ENCODE measurements at places on chromosomes 12 and 14. TPM values are rescaled to one million over a fixed set of nuclear protein-coding genes. Genes with fewer than 3 reads are reported as not detected.

- H3K36me3 ChIP-seq = peaks cover 4% of the 10 kb centered on the region
- H3K4me1 ChIP-seq = no peaks in the 10 kb centered on the region
- H3K27ac ChIP-seq = peak overlapping the region; percentile 2
- DNase-seq = no peak
- H3K27me3 ChIP-seq = no peaks in the 10 kb centered on the region
These were observed 19.7 kb downstream of the PTPN21 start for GRCh38 chr14:88535149-88535548.

DNA sequence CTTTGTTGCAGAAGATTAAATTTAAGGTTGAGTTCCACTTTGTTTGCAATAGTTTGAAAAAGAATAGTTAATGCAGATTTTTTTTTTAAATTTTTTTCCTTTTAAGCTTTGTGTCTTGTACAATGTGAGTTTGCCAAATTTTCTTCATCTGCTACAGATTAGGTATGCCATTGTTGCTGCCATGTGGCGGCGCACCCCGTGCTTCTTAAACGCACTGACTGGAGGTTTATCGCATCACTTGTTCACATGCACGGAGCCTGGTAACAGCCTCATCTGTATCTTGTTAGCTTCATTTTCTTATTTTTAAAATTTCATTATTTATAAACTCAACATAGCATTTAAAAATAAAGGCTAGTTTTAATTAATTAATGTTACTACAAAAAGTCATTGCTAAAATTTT is 43.5 kb downstream of the ETNK1 start:
- H3K27me3 ChIP-seq = no peaks in the 10 kb centered on the region
- peaks cover 1% of the 10 kb centered on the region for H3K36me3 ChIP-seq
- no peak overlapping the region for H3K27ac ChIP-seq

DNA sequence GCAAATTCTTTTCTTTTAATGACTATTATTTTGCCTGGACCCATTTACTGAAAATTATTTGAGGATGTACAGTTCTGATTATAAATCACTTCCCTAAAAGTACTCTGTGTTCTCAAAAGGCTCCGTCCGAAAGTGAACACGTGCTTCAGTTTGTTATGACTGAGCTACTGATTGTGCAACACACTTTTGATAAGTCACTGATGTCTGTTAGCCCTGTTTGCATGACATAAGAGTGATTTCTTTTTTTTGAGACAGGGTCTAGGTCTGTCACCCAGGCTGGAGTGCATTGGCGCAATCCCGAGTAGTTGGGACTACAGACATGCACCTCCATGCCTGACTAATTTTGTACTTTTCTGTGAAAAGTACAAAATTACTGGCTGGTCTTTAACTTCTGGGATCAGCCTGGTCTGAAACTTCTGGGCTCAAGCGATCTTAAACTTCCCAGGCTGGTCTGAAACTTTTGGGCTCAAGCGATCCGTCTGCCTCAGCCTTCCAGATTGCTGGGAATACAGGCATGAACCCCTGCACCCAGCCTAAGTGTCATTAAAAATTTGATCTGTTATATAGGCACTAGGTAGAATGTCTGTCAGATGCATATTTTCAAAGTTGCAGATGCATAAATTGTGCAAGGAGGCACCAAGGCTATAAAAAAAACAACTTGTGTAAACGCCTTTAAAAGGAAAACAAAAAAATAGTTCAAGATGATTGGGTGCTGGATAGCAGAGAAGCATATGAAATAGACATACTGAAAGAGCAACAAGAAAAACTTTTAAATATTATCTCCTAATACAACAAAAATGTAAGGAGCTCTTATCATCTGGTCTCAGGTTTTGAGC is 111.5 kb downstream of the SRGAP1 start:
- H3K27ac ChIP-seq = peak overlapping the region; percentile 51
- no peaks in the 10 kb centered on the region for H3K27me3 ChIP-seq
- H3K4me1 ChIP-seq = peaks cover 17% of the 10 kb centered on the region
- H3K4me3 ChIP-seq = no peak overlapping the region
- no peaks in the 10 kb centered on the region for H3K36me3 ChIP-seq

KRT74 gene
- total RNA-seq = not detected

DNA sequence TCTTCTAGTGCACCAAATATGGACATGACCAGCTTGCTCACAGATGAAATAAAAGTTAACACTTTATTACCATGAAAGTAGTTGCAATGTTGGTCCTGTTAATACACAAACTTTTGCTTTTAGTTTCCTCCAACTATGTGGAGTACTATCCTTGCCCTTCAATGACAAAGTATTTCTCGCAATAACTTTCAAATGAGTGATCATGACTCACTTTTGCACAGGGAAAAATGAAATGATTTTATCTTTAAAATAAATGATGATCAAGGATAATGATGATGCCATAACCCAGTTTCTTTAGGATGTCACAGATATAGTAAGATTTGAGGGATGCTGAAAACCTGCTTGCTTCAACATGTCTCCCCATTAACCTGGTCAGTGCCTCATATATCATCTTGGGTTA is 254.0 kb upstream of the KITLG start:
- no peaks in the 10 kb centered on the region for H3K4me1 ChIP-seq
- no peak for DNase-seq
- no peaks in the 10 kb centered on the region for H3K36me3 ChIP-seq
- H3K27me3 ChIP-seq = no peaks in the 10 kb centered on the region
- no peak overlapping the region for H3K4me3 ChIP-seq
- H3K27ac ChIP-seq = no peak overlapping the region

GRCh38 chr12:88267630-88268029 is 125.5 kb downstream of the TMTC3 start:
- DNase-seq = no peak
- H3K36me3 ChIP-seq = no peaks in the 10 kb centered on the region
- H3K27me3 ChIP-seq = no peaks in the 10 kb centered on the region
- no peaks in the 10 kb centered on the region for H3K4me1 ChIP-seq
- H3K4me3 ChIP-seq = no peak overlapping the region

- no peaks in the 10 kb centered on the region for H3K27me3 ChIP-seq
- no peaks in the 10 kb centered on the region for H3K4me1 ChIP-seq
- H3K4me3 ChIP-seq = no peak overlapping the region
- DNase-seq = no peak
- H3K27ac ChIP-seq = no peak overlapping the region
These were observed 45.5 kb downstream of the MVK start for GRCh38 chr12:109619002-109619604.

- no peak for DNase-seq
- H3K36me3 ChIP-seq = no peaks in the 10 kb centered on the region
- no peaks in the 10 kb centered on the region for H3K4me1 ChIP-seq
- H3K27ac ChIP-seq = no peak overlapping the region
These were observed 212.9 kb downstream of the PAX9 start for GRCh38 chr14:36874396-36875138.

RPL10L gene
- total RNA-seq = not detected

DNA sequence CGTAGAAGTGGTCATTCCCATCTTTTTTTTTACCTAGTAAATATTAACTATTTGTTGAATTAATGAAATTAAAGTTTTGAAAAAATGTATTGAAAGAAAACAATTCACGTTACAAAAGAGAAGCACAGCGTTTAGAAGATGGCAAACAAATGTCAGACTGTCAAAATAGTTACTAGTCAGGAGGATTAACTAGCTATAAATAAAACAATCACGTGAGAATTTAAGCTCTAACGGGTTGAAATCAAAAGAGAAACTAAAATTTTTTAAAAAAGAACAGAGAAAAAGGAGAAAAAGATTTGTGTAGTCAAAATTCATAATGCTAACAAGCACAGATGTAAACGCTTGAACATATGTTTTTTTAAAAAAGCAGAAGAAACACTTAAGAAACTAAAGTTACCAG is 26.4 kb downstream of the DDHD1 start:
- no peaks in the 10 kb centered on the region for H3K27me3 ChIP-seq
- peak overlapping the region; percentile 24 for H3K27ac ChIP-seq
- no peak overlapping the region for H3K4me3 ChIP-seq
- no peaks in the 10 kb centered on the region for H3K4me1 ChIP-seq
- DNase-seq = no peak

DNA sequence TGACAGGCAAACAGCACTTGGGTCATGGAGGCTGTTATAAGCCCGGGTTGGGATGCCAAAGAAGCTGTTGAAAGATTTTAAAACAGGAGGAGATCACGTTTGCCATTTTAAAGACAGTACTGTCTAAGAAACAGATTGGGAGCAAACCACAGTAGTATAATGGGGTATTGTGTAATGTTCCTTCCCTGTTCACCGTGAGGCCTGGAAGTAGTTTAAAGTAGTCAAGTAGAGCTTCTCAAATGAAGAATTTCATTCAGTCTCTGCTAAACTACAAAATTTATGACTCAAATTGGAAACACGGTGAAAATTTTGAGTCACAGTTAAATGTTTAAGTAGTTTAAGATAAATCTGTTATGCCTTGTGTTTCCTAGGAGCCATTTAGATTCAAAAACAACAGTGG is 35.8 kb downstream of the ATP2A2 start:
- H3K27ac ChIP-seq = peak overlapping the region; percentile 73
- DNase-seq = no peak
- no peaks in the 10 kb centered on the region for H3K4me1 ChIP-seq
- H3K27me3 ChIP-seq = no peaks in the 10 kb centered on the region
- no peak overlapping the region for H3K4me3 ChIP-seq

ERBB3 gene
- 7.2 TPM for total RNA-seq

- H3K27ac ChIP-seq = no peak overlapping the region
- no peaks in the 10 kb centered on the region for H3K4me1 ChIP-seq
- no peaks in the 10 kb centered on the region for H3K27me3 ChIP-seq
These were observed 190.2 kb downstream of the MON2 start for GRCh38 chr12:62656591-62657362.

IL26 gene
- not detected for total RNA-seq

- H3K4me3 ChIP-seq = no peak overlapping the region
- H3K36me3 ChIP-seq = no peaks in the 10 kb centered on the region
- no peaks in the 10 kb centered on the region for H3K4me1 ChIP-seq
- no peak overlapping the region for H3K27ac ChIP-seq
- no peaks in the 10 kb centered on the region for H3K27me3 ChIP-seq
These were observed 30.0 kb downstream of the TUNAR start for GRCh38 chr14:95906591-95906990.

GRCh38 chr12:105922670-105923102 is 216.1 kb downstream of the NUAK1 start:
- peaks cover 19% of the 10 kb centered on the region for H3K4me1 ChIP-seq
- peak overlapping the region; percentile 49 for H3K27ac ChIP-seq
- no peak overlapping the region for H3K4me3 ChIP-seq
- H3K27me3 ChIP-seq = no peaks in the 10 kb centered on the region
- no peak for DNase-seq
- H3K36me3 ChIP-seq = no peaks in the 10 kb centered on the region

DNA sequence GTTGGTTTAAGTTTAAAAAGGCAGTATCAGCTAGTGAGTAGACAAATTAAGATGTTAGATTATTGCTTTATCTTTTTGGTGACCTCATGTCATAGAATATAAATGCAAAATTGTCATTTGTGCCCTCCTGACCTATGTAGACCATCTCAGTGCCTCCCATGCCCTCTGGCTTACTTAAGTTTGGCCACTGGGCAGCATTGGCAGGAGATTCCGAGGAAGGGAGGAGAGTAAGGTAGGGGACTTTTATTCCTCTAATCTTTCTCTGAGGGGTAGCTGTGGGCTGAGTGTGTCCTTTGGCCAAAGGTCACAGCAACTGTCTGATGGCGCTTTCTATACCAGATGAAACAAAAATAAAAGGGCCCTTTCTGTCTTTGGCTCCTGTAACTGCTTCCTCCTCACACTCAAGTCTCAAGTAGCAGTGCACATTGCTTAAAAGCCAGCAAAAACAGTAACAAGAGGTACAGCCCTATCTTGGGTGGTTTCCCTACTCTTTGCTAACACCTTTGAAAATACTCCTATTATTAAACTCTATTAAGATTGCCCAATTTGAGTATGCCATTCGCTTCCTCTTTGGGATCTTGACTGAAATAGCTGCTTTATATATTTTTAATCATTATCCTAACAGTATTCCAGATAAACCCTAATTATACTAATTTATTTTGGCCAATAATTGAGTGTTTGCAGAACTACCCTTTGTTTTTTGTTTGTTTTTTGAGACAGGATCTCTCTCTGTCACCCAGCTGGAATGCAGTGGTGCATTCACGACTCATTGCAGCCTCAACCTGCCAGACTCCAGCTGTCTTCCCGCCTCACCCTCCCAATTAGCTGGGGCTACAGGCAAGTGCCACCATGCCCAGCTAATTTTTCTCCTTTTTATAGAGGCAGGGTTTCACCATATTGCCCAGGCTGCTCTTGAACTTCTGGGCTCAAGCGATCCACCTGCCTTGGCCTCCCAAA is 56.5 kb upstream of the KCNH3 start:
- DNase-seq = no peak
- no peaks in the 10 kb centered on the region for H3K4me1 ChIP-seq
- H3K4me3 ChIP-seq = no peak overlapping the region
- H3K27ac ChIP-seq = no peak overlapping the region

MSI1 gene
- total RNA-seq = 0.93 TPM

GPX2 gene
- total RNA-seq = not detected

GRCh38 chr12:63957496-63957895 is 113.0 kb downstream of the SRGAP1 start:
- no peaks in the 10 kb centered on the region for H3K4me1 ChIP-seq
- no peak overlapping the region for H3K4me3 ChIP-seq
- DNase-seq = no peak
- H3K27ac ChIP-seq = no peak overlapping the region

DNA sequence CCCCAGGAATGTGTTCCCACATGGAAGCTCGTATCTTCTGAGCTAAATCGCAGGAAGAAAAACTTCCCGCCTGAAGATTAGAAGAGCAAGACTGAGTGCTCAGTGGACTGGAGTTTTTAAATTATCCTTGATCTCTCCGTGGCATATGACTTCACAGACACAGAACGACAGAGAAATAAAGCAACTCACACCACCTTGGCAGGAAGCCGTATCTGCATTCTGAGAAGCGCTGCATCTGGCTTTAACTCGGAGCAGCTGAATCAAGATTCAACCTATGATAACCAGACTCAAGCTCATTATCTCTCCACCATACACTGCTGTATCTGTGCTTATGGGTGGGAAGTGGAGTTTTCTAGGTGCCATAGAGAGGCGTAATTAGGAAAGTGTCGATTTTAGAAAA is 1482.7 kb downstream of the AACS start:
- H3K36me3 ChIP-seq = no peaks in the 10 kb centered on the region
- H3K27ac ChIP-seq = no peak overlapping the region
- DNase-seq = no peak
- no peak overlapping the region for H3K4me3 ChIP-seq

Measured in right atrium auricular region (tissue), 2 donors.